Skeletal muscle cell (primary cell): ENCODE measurements at places on chromosomes 7 and 10.

DNA sequence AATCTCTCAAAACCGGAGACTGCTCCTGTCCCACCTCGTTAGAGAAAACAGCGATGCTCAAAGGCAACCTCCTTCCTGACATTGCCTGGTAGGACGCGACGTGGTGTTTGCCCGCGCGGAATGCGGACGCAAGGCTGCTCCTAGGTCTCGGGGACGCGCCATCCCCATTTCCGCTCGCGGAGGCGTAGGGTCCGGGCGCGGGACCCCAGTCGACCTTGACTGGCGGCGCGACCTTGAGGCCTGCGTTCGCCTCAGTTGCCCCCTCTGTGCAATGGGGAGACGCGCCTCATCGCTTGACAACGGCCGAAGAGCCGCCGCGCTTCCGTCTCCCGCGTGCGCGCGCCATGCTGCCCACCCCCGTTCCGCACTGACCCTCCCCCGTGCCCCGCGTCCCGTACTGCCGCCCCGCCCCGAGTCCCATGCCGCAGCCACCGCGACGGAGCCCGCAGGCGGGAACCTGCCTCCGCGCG lies 412 bp upstream of the PPIA start:
- no peak for DNase-seq

DNA sequence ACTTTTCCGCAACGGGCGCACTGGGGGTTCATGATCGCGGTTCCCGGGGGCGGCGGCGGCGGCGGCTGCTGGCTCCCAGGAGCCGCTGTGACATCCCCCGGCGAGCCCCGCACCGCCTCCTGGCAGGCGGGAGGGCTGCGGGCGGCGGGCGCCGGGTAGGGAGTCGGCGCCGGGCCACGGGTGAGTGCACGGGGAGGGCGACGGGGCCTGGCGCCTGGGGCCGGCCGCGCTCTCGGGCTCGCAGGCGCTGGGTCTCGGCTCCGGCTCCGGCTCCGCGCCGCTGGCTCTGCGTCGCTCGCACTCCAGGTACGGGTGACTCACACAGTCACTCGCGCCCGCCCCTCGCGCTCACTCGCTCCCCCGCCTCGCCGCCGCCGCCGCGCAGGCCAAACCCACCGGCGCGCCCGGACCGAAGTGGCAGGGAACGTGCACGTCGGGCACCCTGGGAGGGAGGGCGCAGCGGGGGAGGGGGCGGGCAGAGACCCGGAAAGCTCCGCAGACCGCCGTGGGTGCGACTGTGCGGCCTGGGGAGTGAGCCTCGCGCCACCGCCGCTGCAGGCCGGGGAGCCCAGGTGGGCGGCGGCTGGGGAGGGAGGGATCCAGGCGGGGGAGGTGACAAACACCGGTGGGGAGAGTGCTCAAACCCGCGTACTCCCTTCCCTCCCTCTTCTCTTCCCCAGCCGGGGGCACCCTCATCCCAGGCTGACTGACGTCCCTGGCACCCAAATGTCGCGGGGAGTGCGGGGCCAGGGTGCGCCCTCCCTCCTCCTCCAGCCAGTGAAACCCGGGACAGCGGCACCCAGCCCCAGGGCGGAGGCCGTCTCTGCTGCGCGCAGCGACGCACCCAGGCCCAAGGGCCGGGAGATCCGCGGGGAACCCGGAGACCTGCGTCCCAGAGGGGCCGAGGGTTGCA lies 276.9 kb upstream of the NEBL start:
- DNase-seq = no peak

- no peak for DNase-seq
Measured at GRCh38 chr7:2812114-2812487, 32.0 kb downstream of the GNA12 start.

DNA sequence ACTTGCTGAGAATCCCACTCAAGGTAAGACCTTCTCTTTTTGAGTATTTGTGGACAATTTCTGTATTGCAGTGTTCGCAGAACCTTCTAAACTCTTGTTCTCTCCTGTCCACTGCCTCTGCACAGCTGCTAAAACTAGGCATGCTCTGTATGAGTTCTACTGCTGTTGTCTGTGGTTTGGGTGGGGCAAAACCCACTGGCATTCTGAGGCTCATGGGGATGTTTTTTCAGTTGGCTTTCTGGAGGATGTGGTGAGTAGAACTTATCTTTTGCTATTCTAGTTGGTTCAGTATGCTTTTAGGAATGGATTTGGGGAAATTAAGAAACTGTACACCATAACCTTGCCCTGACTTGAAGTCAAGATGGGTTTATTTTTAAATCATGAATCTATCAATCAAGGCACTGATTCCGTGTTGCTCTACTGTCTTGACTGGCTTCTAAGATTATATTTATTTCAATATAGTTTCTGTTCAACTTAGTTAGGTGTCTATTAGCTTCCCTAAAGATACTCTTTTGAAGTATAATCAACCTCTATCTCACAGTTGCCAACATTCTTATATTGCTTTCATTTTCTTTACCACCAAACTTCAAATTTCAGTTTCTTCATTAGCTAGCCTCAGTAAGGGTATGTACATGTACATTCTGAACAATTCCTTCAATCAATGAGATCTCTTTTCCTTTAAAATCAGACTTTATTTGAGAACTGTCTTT lies 25.0 kb upstream of the C1GALT1 start:
- DNase-seq = peak; percentile 76

GRCh38 chr10:3210251-3210877 lies 37.8 kb upstream of the PITRM1 start:
- DNase-seq = no peak

DNA sequence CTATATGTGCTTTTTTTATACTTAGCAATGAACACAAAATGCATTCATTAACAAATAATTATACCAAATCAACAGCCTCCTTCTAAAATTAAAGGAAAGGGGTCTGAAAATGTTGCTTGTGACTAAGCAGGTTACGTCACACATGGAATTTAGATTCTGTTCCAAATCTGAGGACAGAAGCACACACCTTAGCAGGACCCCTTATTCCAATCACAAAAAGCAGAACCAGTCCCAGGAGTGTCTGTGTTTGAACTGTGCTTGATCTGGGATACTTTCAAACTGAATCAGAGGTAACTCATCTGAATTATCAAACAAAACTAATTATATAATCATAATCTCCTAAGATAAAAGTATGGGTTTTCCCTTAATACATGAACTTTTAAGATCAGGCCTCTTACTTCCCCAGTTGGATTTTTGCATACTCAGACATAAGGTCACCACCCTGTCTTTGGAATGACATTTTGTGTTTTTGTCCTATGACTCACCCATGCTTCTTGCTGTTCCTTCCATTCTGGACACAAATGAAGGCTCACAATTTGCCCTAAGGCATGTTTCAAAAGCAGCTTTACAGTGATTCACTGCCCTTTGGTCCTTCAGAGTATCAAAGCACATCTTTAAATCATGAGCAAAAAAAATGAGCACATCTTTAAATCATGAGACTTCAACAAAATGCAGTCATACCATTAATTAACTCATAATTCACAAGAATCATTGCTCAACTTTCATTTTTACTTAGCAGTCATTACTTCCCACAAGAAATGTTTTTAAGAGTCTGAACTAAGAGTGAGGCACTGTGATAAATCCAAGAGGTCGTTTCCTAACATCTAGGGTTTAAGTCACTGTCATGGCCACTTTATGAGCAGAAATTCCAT lies 35.5 kb downstream of the SEMA3C start:
- DNase-seq = peak; percentile 98

DNA sequence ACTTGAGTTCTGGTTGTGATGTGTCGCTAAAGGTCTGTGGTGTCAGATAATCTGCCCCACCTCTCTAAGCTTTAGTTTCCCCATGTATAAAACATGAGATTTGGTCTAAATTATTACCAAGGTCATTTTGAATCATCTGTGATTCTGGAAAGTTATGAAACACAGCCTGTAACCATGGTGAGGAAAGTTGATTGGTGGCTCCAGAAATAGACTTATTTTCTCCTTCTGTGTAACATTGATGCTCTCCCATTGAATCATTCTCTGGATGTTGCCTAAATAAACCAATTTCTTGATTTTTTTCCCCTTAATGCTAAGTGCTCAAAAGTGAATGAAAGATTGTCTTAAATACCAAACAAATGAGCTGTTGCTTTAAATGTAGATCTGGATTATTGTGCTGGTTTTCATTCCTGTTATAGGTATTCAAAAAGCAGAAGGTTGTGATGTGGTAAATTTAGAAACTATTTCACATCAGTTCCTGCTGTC lies 30.0 kb upstream of the PCGF5 start:
- peak; percentile 11 for DNase-seq

DNA sequence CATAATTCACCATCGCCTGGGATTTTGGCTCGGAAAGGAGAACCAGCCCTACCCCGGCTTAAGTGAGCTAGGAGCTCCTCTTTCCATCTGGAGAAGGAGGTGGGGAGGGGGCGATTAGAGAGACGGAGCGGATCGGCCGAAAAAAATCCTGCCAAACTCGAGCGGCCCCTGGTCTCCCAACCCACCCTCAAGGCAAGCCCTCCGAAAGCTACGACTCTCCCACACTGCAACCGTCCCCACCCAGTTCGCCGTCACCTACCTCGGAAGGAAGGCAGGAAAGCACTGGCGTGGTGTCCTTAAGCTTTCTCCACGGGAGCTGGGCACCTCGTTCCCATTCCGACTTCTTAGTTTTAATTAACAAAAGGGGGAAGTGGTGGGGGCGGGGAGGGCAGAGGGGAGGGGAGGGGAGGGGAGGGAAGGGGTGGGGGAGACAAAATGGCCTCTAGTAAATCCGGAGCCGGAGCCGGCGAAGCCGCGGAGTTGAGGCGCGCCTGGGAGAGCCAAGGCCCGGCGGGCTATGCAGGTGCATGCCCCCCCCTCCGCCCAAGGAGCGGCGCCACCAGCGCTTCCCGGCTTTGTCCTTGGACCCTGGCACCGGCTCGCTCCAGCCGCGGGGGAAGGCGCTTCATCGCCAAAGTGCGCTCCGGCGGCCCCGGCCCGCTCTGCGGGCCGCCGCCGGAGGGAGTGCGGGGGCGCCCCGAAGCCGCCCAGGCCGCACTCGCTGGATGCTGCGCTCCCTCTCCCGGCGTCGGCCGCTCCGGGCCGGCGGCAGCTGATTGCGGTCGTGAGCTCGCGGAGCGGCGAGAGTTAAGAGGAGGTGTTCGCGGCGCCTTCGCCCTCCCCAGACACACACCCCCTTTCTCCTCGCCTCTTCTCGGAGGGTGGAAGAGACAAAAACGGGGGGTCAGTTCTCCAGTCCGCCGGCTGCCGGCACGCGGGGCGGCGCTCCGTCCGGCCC lies at the start of gene LRRC4:
Gene LRRC4, minus strand, starts transcription at position 784 of the 958 bp plus-strand sequence. CDS start 797 bp downstream, outside the sequence.
- no peak for DNase-seq

- no peak for DNase-seq
Measured at GRCh38 chr10:132654708-132655661, 117.4 kb downstream of the INPP5A start.

GRCh38 chr7:1667566-1668395 lies 2.3 kb upstream of the ELFN1 start:
- no peak for DNase-seq

DNA sequence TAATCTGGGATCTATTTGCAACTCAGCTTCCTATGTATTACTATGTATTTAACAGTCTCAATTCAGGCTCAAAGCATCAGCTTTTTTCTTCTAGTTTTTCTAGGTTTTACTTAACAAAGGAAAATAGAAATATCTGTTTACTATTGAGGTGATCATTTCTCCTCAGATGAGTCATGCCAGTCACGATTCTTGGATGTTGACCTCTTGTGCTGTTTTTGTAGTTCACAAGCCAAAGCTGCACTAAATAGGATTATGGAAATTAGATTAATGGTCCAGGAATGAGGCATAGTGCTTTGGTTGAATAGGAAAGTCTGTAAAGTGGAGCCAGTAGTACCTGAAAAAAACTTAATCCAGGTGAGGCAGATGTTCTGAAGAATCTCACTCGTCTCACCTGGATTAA lies 198.3 kb upstream of the KAT6B start:
- DNase-seq = no peak

DNA sequence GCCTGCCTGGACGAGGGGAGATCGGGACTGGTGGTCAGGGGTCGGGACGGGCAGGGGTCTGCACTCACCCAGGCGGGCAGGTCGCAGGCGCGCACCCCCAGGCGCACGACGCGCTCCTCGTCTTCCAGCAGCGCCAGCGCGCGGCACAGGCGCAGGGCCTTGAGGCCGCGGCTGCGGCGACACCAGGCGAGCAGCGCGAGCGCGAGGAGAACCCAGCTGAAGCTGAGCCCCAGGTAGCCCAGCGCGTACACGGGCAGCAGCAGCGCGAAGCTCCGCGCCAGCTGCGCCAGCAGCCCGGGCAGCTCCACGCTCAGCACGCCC lies 328 bp downstream of the ESYT2 start:
- DNase-seq = peak; percentile 43

DNA sequence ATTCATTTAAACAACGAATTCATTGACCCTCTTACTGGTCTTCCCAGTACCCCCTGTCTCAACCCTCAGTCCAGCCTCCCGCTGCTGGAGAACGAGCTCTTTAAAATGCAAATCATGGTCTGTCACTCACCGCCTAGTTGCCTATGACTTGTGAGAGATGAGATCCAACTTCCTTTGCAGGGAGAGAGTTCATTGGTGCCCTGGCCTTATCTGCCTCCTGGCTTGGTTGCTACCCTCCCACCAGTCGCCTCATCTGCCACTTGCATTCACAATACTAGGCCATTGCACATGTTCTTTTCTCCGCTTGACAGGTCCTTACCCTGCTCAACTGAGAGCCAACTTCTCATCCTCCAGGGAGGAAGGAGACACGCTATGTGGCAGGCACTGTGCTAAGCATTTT lies 54.0 kb upstream of the MXI1 start:
- DNase-seq = no peak

- no peak for DNase-seq
Measured at GRCh38 chr7:27590416-27590815, 72.3 kb downstream of the HIBADH start.

- DNase-seq = no peak
Measured at GRCh38 chr7:27482219-27482618, 180.5 kb downstream of the HIBADH start.

DNA sequence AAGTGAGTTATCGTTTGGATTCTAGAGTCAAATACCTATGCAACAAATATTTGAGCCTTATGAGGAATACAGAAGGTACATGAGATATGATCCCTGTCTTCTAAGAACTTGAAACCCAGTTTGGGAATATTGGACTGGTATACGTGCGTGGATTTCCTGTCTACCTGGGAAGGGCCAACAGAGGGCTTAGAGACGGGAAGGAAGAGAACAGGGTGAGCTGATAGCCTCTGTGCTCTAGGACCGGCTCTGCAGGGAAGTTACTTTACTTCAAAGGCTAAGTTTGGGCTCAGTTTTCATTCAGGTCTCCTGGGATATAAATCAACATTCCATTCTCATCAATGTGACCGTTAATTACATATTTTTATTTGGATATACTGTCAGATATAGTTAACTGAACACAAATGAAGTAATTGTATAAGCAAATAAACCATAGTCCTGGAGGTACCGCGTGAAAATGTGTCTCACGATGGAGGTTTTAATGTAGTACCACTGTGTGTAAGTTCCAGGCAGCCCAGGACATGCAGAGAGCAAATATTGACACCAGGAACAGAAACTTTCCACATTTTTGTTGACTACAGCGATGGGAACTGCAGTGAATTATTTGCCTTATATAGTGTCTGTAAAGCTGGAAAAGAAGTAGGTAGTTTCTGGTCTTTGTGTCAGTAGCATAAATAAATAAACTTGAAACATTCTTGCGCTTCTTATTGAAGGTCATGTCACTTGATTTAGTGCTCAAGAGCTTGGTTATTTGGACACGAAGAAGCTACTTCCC lies 8.6 kb downstream of the CHST12 start:
- no peak for DNase-seq

GRCh38 chr10:21702633-21703111 lies 168.6 kb downstream of the MLLT10 start:
- no peak for DNase-seq
